ENCODE measurements at places on chromosomes 7 and 10.

GRCh38 chr10:11113156-11113555 is 95.5 kb downstream of the CELF2 start:
- DNase-seq: no peak

GRCh38 chr10:132571650-132572544 is 34.3 kb downstream of the INPP5A start:
- DNase-seq: no peak

DNA sequence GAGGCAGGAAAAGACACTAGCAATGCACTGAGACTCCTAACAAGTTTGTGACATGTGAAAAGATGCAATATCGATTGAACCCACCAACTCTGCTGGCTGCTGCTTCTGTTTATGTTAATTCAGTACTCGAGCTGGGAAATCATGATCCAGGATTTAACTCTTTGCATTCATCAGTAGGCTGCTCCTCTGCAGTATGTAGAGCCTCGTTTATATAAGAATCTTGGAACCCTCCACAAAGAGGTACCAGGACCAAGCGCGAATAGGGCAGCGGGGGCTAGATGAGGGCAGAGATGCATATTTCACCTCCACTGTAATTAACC is 7.8 kb downstream of the PRKAG2 start:
- no peak for DNase-seq

DNA sequence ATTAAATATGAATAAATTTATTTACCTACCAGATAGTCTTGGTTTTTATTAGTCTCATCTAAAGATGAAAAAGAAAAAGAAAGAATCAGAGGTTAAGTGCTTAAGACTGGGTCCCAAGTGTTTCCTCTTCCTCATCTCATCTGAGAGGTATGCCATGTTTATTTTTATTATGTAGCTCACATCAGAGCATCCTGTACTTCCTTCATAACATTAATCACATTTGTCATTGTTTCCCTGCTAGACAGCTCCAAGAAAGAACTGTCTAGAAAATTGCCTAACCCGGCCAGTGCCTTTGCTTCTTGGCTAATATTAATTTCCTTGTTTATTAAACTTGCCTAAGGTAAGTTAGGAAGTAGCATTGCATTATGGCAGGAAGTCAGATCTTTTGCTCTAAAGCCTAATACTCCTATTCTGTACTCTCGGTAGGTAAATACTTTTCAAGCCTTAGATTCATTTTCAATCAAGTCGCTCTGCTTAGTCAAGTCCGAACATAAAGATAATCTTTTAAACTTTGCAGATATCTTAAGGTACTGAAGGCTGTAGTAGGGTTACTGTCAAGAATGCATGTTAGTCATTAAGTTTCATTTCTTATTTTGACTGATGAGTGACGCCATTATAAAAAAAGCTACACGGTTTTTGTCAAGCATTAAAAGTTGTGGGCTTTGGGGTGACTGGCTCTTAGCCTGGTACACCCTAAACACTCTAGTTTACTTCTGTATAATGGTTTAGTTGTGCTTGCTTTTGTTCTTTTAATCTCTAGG is 47.4 kb downstream of the ZMYND11 start:
- no peak for DNase-seq

DNA sequence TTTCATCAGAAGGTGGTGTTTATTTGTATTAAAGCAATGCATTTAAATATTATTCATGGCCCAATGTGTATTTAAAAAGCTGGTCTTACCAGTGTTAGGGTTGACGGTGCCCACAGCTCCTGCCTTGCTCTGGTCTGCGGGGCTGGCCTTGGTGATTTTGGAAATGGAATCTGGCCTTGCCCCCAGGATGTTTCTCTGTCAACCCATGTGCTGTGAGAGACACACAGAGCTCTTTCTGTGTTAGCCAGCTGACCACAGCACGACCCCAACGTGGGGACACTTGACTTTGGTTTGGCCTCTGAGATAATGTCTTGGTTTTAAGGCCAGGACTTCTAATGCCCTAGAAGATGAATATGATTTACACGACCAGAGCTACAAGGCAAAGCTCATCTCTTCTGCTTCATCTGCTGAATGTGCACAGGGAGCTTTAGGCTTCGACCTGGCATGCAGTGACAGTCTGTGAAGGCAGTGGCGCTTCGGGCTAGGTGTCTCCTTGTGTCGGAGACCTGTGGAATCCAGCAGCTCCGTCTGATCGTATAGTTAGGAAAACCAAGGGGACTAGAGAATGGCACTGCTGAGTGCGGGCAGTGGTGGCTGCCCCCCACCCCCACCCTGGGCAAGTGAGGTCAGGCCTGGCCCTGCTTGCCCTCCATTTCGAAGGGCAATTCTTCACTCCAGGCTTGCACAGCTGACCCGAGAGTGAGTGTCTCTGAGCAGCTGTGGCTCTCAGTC is 246.1 kb downstream of the EBF3 start:
- DNase-seq: no peak

- DNase-seq: no peak
These were observed 27.2 kb downstream of the IPMK start for GRCh38 chr10:58240531-58240930.

DNA sequence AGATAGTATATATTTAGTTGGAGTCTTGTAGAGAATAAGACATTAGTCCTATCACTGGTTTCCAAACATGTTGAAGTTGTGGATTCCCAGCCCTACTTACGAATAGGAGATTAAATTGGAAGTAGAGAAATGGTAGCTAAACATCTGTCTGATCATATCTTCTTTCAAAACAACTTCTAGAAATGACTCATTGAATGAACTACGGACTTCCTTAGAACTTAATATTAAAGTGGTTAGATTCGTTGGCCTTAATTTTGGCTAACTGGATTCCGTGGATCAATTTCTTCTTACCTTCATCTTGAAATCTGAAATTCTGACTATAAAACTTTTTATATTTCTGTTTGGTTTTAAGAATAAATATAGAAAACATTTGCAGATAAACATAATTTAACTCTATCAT is 3.4 kb downstream of the PHF14 start:
- DNase-seq: no peak

DNA sequence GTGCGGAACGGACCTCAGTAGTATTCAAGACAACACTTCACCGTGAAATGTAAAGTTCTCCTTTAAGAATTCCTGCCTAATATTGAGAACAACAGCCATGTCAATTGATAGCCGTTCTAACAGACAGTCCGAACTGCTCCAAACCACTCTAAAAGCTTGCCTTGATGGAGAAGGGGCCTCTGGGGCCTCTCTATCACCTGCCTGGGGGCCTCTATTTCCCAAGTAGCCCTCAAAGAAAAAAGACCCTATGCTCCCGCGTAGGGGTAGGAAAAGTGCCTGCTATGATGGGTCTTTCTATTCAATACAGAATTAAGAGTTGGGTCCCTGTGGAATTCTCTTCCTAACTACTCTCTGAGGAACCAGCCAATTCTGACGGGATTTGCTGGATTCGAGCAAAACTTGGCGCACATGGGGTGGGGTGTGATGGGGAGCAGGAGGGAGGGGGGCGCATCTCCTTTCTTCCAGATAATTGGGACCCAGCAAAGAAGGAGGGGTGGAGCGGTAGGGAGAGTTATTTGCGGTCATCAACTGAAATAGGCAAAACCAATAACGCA is 8.3 kb upstream of the DLX6 start:
- DNase-seq: no peak

DNA sequence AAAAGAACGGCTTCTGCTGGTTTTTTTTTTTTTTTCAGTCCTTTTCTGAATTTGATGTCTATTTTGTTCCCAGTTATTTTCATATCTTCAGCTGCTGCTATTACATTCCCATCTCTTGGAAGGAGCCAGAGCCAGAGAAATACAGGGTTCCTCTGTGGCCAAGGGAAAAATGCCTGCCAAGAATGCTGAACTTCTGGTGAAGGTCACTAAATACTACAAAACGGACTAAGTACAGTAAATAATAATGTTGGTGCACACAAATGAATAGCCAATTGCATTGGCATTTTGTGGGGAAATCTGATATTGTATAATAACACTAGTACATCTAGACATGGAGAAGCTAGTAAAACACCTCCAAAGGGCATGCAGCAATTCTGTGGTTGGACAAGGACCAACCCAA is 56.3 kb upstream of the ZEB1 start:
- no peak for DNase-seq

DNA sequence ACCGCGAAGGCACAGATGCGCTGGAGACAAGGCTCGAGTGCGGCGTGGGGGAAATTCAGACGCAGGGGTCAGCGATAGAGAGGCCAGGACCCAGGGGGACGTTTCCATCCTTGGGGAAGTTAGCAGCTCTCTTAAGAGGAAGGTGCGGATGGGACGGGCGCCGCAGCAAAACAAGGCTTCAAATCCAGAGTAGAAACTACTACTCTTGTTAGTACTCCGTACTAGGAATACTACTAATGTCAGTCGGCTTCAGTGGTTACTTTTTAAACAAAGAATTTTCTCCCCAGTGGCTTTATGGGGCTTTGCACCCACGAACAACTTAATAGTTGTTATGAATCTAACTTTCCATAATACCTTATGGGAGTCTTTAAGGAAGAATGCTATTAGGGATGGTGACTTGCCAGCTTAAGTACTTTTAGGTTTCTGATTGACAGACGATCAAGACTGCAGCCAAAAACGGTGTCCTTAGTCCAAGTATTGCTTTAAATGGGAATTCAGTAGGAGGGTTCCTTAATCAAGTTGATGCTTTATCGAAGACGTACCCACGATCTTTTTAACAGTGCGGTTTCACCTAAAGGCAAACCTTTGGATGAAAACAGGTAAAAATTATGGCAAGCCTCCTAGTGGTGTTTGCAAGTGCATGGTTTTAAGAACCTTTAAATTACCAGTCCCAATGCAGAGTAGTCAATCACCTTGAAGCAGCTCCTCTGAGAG is 812 bp upstream of the IDE start:
- DNase-seq: no peak

DNA sequence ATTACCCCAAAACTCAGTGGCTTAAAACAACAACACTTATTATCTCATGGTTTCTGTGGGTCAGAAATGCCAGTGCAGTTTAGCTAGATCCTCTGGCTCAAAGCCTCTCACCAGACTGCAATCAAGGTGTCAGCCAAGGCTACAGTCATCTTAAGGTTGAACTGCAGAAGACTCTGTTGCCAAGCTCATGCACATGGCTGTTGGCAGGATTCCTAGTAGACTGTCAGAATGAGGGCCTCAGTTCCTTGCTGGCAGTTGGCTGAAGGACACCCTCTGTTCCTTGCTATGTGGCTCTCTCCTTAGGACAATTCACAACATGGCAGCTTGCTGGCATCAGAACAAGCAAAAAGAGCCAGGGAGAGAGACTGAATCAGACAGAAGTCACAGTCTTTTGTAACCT is 34.7 kb downstream of the TOMM7 start:
- DNase-seq: no peak

DNA sequence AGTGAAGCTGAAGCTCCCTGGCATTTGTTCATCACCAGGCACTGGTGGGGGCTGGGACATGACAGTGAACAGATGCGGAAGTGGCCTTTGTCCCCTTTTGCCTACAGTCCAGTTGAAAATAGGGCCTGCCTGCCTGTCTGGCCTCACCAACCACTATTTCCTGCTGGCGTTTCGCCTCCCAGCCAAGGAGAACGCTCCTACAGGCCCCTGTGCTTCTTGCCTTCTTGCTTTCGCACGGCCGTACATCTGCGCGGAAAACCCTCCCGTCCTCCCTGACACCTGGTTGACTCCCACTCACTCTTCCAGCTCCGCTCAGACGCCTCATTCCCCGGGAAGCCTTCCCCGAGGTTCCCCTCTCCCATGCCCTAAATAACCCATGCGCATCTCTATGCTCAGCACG is 317.3 kb downstream of the PRPF18 start:
- DNase-seq: no peak

GRCh38 chr7:47715631-47716068 is 133.7 kb upstream of the TNS3 start:
- DNase-seq: no peak

GRCh38 chr7:148912758-148913541 is 28.9 kb upstream of the EZH2 start:
- DNase-seq: no peak

DNA sequence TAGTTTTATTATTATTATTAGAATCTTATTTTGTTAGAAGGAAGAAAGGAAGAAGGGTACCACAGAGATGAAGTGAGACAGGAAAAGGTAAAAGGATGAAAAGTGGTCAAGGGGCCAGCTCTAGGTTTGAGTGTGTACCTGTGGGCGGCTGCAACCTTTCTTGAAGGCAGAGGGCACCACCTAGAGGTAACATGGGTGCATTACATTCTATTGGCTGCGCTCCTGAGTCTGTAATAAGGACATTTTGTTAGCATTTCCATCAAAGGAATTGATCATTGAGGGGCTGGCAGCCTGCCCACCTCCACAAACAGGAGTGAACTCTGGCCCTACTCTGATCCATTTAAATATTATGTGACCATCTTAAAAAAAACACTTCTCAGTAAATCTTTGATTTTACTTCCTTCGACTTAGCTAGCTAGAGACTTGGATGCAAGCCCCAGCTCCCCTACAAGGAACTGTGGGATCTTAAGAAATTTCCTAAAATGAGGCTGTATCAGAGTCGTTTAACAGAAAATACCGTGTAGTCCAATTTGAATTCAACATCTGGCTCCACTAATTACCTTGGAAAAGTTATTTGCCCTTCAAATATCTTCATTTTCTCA is 610.4 kb downstream of the IPMK start:
- DNase-seq: peak; percentile 51

GRCh38 chr7:86301301-86301700 is 342.4 kb upstream of the GRM3 start:
- DNase-seq: no peak

DNA sequence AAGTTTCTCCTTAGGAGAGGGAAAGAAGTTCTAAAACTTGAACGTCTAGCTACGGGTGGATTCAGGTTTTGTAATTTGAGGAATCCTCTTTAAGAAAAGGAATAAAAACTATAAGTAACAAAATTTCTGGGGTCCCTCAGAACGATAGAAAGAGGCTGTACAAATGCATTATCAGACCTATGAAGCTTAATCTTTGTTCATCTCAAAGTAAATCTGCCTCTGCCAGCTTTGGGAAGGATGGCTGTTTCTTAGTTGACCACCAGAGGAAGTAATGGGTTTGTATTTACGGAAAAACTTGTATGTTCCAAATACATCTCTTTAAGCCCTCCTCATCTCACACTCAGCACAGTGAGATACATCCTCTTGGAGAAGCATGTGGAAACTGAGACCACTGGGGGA is 864 bp downstream of the PSTK start:
- peak; percentile 1 for DNase-seq

- DNase-seq: no peak
These were observed 193.5 kb downstream of the MGMT start for GRCh38 chr10:129660569-129660968.

DNA sequence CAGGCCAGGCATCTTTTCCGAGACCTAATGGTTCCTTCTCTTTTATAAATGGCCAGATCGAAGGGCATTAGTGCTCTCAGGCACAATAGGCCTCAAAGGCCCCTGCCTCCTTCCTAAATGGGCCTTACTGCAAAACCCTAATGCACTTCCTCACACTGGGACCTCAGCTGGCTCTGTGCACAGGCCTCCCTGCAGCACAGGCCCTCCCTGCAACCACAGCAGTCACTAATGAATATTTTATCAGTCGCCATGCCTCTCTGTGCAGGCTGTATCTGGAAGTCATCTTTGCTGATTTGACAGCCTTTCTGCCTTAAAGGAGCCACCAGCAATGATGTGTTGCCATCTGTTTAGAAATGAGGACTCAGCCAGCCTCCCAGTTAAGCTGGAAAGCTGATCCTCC is 54.9 kb upstream of the SDK1 start:
- DNase-seq: no peak
